ENCODE measurements at places on chromosomes 11 and 22. TPM values are rescaled to one million over a fixed set of nuclear protein-coding genes. Genes with fewer than 3 reads are reported as not detected.

Gene C11orf52
- not detected for total RNA-seq

Gene ADORA2A
- 7.0 TPM for total RNA-seq

Gene MUC5B
- not detected for total RNA-seq

Gene WNT7B
- total RNA-seq: 6.6 TPM

Gene TPBGL
- not detected for total RNA-seq

Gene MRGPRE
- total RNA-seq: not detected

Gene MPPED1
- total RNA-seq: not detected
